ENCODE measurements at places on chromosomes 4 and X. TPM values are rescaled to one million over a fixed set of nuclear protein-coding genes. Genes with fewer than 3 reads are reported as not detected.

The DDX53 gene
- total RNA-seq = not detected

The QRFPR gene
- total RNA-seq = not detected

The ZFP42 gene
- not detected for total RNA-seq

The FGB gene
- total RNA-seq = not detected

The GAGE1 gene
- total RNA-seq = not detected

The FAM47E gene
- not detected for total RNA-seq

The ABCE1 gene
- total RNA-seq = 63.3 TPM

Data from activated CD4-positive, alpha-beta memory T cell treated with anti-CD3 and anti-CD28 coated beads, Interleukin-2, amount 10 ng/mL, durations not matched to agents 7 days and 5 days (primary cell).